ENCODE measurements at places on chromosomes 6 and 20. TPM values are rescaled to one million over a fixed set of nuclear protein-coding genes. Genes with fewer than 3 reads are reported as not detected.

Gene FRK
- 1.7 TPM for total RNA-seq

Gene IP6K3
- total RNA-seq, result not detected

- no peaks in the 10 kb centered on the region for H3K27me3 ChIP-seq
- H3K36me3 ChIP-seq, result no peaks in the 10 kb centered on the region
- no peak for DNase-seq
- no peak overlapping the region for H3K27ac ChIP-seq
- H3K4me3 ChIP-seq, result no peak overlapping the region
- no peaks in the 10 kb centered on the region for H3K4me1 ChIP-seq
These were observed 117.5 kb downstream of the DLL1 start for GRCh38 chr6:170173335-170173881.

GRCh38 chr20:9493803-9494202, 20.6 kb upstream of the LAMP5 start:
- no peaks in the 10 kb centered on the region for H3K4me1 ChIP-seq
- H3K36me3 ChIP-seq, result no peaks in the 10 kb centered on the region
- H3K4me3 ChIP-seq, result no peak overlapping the region
- H3K27ac ChIP-seq, result no peak overlapping the region

DNA sequence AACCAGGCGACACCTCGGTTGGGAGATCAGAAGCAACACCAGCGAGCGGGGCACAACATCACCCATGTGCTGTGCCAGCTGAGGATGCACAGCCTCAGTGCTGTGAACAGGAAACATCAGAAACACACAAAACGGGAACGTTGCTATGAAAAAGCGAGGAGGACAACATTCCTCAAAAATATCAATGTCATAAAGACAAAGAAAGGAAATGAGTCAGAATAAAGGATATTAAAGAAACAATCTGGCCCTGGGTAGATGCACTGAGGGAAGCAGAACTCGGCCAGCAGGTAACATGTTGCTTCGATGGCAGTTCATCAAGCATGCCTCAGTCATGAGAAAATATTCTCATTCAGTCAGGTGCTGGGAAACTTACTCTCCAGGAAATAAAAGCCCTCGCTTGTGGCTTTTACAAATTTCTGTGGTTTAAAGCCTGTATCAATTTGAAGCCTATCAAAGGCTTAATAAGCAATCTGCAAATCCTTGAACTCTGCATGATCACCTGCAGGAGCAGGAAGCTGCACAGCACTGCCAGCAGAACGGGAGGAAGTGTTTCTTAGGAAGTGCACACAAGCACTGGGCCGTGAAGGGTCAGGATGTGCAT, 77.5 kb downstream of the GINS1 start:
- no peaks in the 10 kb centered on the region for H3K36me3 ChIP-seq
- DNase-seq, result no peak
- H3K4me3 ChIP-seq, result no peak overlapping the region
- H3K27me3 ChIP-seq, result no peaks in the 10 kb centered on the region
- no peaks in the 10 kb centered on the region for H3K4me1 ChIP-seq

- H3K36me3 ChIP-seq, result no peaks in the 10 kb centered on the region
- no peak for DNase-seq
- no peaks in the 10 kb centered on the region for H3K27me3 ChIP-seq
These were observed 112.1 kb upstream of the GPR6 start for GRCh38 chr6:109865968-109866367.

GRCh38 chr6:137928286-137928685, 61.2 kb downstream of the TNFAIP3 start:
- H3K4me3 ChIP-seq, result peak overlapping the region; percentile 19
- peaks cover 58% of the 10 kb centered on the region for H3K4me1 ChIP-seq
- DNase-seq, result no peak
- H3K27ac ChIP-seq, result peak overlapping the region; percentile 98
- H3K27me3 ChIP-seq, result no peaks in the 10 kb centered on the region

All from GM12878 (cell line).